Activated CD4-positive, CD25-positive, alpha-beta regulatory T cell (primary cell): ENCODE measurements at places on chromosomes 1 and 21.

DNA sequence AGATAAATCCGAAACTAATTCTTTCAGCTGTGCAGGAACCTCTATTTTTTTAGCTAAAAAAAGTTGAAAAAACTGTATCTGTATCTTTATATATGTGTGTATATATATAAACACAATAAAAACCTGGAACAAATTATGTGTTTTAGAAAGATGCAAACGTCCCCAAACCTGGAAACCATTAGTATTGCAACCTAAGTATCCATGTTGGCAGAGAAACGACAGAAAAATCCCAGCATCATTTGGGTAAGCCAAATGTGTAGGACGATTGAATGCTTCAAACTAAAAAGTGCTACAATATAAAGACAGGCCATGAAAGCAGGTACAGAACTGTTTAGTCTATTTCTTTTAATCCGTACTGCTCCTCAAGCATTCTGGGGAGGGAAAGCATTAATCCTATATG, 87.9 kb downstream of the AHCTF1 start:
- no peak for DNase-seq

- DNase-seq: no peak
Measured at GRCh38 chr1:175054736-175055135, 12.9 kb upstream of the TNN start.

DNA sequence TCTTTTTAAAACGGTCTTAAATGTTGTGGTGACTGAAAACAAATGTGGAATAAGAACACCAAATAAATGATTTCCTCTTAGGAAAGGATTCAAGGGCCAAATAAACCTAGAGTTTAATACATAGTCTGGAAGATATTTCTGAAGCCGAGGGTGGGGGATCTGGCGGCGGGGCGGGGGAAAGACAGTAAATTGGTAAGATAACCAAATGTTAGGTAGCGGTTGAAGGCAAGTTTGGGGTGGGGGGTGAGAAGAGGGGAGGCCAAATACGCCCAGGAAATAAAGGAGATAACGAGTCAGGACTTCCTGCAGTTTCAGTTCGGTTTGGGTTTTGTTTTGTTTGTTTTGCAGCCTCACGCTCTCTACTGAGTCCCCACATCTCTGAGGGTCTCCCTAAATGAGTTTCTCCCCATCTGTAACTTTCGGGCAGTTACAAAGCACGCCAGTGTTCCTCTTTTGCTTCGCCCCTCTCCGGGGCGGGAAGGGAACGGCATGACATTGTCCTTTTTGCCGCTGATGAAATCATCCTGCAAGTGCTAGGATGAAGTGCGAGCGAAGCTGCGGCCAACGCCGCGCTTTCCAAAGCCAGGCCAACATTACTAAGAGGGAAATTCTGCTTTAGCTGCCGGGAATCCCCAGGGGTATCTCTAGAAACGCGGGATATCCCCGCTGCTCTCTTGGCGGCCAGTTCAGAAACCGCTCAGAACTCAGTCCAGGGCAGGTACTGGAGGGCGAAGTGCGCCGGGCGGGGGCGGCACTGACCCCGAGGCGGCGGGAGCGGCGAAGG, 844 bp downstream of the NIBAN1 start:
- peak; percentile 30 for DNase-seq

DNA sequence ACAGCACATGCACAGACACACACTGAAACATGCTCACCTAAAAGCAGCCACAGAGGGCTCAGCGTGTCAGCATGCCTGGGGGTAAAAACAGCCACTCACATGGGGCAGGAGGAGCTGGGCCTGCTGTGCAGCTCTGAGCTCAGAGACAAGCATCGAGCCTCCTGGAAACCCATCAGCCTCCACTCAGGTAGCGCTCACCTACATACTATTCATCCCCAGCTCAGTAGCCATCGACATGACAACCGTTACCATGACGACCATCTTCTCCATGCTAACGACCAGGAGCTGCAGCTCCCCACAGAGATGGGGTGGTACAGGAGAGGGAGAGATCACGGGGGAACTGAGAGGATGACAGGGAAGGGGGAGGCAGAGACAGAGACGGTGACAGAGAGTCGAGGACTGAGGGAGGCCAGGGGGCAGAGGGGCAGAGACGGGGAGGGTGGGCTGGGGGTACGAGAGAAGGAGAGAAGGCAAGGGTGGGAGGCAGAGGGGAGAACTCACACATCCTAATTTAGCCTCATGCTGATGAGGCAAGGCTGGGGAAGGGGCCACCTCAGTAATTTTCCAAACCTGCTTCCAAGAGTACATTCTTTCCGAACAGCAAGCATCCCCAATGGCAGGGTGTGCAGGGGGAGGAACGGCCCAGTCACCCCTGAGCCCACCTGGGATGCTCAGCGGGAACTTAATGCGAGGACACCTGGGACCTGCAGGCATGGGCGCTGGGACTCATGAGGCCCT, 28.4 kb downstream of the SDC3 start:
- no peak for DNase-seq

DNA sequence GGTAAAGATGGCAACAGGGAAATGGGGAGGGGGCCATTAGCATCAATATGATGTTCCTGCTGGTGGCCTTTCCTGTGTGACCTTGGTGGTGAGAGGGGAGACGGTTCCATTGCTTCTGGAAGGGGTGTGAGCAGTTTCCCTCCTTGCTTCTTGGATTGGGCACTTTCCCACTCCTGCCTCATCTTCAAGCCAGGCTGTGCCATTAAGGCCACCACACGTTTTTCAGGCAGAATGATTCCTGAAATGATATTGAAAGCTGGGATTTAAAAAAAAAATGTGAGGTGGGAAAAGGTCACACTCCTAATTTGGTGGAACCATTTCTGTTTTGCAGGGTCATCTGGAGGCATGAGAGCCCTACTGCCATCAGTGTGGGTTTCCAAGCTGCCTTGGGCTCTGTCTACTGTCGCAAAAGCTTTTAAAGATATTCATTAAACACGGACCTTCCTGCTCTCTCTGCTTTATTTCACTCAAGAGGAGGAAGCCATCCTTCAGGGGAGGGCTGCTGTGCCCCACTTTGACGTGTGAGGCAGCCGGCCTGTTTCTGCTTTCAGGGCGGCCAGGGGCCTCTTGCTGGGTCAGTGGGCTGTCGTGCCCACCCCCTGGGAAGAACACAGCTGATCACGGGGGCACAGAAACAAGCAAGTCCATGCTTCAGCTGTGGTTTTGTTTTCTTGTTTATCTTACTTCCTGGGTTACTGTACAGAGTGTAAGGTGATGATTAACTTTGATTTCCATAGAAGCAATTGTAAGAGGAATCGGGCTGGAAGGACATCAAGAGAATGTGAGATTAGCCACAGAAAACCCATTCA, 8.0 kb downstream of the RIIAD1 start:
- DNase-seq: no peak

DNA sequence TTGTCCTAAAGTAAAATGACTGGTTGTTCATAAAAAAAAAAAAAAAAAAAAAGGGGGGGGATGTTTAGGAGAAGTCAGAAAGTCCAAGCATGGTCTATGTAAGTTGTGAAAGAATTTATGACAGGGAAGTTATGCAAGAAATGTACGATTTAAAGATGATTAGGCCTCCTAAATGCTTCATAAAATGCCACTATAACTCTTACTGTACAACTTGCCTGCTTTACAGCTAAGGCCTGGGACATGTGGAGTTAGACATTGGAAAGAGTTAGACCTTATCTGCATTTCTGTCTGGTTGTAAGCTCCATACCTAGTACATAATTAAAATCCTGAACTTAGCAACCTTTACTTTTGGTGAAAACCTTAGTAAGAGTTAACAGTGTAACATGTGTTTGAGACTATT, 150.0 kb downstream of the TPR start:
- no peak for DNase-seq

- no peak for DNase-seq
Measured at GRCh38 chr1:94025383-94026340, 95.3 kb downstream of the ABCA4 start.

- no peak for DNase-seq
Measured at GRCh38 chr1:84301004-84301784, at the start of gene SAMD13. Gene SAMD13, plus strand, starts transcription at chr1:84301708. Its CDS starts 1,527 bp downstream, at chr1:84303235.

DNA sequence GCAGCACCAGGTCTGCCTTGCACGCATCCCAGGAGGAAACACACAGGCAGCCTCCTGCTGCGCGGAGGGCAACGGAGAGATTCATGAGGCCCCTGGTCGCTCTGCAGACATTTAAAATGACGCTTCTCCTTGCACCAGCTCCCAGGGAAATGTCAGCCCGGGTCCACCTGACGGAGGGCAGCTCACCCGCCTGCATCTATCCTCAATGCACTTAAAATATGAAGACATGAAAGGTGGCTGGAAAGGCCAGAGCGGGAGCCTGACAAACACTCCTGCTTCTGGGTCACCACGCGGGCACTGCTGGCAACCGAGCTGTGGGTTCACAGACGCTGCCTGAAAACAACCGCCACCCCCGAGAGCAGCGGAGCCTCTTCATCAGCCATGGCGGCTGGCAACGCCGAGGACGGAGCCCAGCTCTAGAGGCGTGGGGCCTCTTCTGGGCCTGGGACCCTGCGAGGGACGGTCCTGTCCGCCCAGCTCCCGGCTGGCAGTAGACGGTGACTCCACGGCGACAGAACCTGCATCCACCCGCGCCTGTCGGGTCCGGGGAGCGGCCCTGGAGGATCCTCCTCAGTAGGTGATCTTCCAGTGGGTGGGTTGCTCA, 22.7 kb downstream of the POFUT2 start:
- no peak for DNase-seq

DNA sequence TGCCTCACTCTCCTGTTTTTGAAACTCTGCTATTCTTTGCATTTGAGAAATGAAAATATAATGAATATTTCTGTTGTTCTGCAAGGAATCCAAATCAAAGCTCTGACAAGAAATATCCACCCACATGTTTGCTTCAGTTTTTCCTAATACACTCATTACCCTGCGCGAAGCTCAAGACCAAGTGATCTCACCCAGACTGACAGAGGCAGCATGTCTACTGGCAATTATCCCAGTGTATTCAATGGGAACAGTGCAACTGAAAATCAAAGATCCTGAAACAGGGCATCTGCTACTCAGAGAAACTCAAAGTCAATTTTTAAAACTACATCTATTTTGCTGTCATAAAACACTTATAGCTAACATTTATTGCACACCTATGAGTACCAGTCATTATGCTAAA, 321.0 kb upstream of the LRRC7 start:
- no peak for DNase-seq

- DNase-seq: no peak
Measured at GRCh38 chr1:3851292-3851691, 5.7 kb downstream of the CEP104 start.

GRCh38 chr1:33343539-33343938, 22.6 kb upstream of the A3GALT2 start:
- no peak for DNase-seq

DNA sequence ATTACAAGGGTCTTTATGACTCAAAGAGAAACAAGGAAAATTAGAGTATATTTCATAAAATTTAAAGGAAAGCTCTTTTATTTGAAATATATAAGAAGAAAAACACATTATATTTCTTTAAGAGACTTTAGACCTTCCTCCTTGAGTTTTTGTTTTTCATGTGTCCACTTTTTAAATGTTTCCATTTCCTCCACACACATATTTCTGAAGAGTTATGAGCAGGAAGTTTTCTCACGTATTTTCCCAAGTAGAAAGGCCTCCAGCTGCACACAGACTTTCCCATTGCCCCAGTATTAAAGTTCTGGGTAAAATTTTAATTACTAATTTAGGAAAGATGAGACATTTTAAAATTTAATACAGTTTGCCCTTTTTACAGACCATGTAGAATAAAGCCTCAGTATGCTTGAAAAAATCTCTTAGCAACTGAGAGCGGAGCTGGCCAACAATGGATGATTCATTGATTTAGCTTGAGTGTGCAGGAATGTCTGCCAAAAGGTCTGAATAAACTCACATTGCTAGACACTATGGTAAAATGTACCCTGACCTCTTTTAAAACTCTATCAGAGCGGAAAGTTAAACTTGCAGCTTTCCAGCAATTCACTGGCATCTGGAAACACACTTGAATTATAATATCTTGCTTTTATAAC, 57.9 kb downstream of the DDAH1 start:
- no peak for DNase-seq

DNA sequence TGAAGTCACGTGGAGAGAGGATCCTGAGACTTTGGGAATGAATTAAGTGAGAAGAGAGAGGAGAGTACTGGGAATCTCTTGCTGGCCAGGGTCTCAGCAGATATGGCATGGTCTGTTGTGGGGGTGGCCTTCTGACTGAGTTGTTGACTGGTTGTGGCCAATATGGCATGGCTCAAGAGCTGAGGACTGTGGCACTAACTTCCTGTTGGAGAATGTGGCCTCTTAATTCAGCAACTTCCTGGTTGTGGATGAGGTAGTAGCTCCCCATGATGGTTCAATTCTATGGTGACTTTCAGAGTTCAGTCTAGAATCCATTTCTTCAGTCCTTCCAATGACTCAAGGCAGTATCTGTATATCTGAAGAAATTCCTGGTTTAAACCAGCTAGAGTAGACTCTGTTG, 44.7 kb upstream of the PAXBP1 start:
- no peak for DNase-seq

DNA sequence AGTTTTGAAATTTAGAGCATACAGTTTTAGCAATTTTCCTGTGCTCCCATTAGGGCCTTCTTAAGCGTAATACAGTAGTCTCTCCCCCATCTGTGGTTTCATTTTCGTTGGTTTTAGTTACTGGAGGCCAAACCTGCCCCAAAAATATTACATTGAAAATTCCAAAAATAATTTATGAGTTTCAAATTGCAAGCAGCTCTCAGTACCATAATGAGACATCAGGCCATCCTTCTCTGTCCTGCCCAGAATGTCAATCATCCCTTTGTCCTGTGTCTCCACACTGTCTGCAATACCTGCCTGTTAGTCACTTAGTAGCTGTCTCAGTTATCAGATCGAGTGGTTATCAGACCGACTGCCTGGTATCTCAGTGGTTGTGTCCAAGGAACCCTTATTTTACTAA, 45.4 kb downstream of the ADSS2 start:
- no peak for DNase-seq

DNA sequence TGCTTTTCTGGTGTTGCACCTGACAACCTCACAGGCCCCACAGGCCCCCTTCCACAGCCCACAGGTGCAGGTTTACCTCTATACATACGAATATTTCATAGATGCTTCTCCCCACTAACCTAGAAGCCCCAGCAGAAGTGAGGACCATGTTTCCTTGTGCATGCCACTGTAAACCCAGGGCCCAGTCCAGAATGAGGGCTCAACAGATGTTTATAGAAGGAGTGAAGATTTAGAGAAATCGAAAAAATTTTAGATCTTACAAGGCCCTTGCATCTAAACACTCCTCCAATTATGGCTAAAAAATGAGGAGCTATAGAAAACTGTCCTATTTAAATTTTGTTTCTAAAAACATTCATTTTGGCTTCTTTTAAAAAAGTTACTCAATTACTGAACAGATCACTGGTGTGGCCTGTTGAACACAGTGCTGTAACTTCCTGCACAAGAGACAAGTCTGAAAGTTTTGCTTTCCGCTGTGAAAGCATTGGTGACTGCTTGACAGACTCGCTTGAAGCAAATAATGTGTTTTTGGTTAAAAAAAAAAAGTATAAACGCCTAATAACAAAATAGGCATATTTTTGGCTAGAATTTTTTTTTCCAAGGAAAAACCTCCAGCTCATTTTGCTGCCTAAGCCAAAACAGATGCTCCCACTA, 1.2 kb downstream of the ABCB10 start:
- no peak for DNase-seq

- DNase-seq: no peak
Measured at GRCh38 chr21:40294345-40294744, 427.1 kb downstream of the PCP4 start.

GRCh38 chr1:116537898-116538297, 32.9 kb downstream of the CD58 start:
- no peak for DNase-seq

- DNase-seq: no peak
Measured at GRCh38 chr1:29599071-29599470, 362.7 kb downstream of the PTPRU start.

- DNase-seq: no peak
Measured at GRCh38 chr1:211643324-211644212, 31.9 kb downstream of the NEK2 start.
